ENCODE measurements at places on chromosomes 4 and X. TPM values are rescaled to one million over a fixed set of nuclear protein-coding genes. Genes with fewer than 3 reads are reported as not detected.

- H3K27me3 ChIP-seq = no peaks in the 10 kb centered on the region
- H3K36me3 ChIP-seq = no peaks in the 10 kb centered on the region
- no peak overlapping the region for H3K4me3 ChIP-seq
- peak overlapping the region; percentile 0 for H3K27ac ChIP-seq
- peaks cover 20% of the 10 kb centered on the region for H3K4me1 ChIP-seq
Observed at GRCh38 chr4:128601991-128602695, 207.4 kb upstream of the JADE1 start.

The BEND2 gene
- not detected for total RNA-seq

The SOD3 gene
- 5.7 TPM for total RNA-seq

GRCh38 chr4:39032218-39033085 lies at the start of gene TMEM156:
Gene TMEM156 (minus strand): TSS chr4:39032409. CDS start chr4:39032313, 96 bp downstream.
- H3K4me3 ChIP-seq = no peak within 1 kb of the TSS
- no peak for DNase-seq

GRCh38 chr4:113556382-113557134 lies 205.0 kb downstream of the CAMK2D start:
- no peak overlapping the region for H3K27ac ChIP-seq
- no peaks in the 10 kb centered on the region for H3K27me3 ChIP-seq
- peaks cover 3% of the 10 kb centered on the region for H3K4me1 ChIP-seq
- H3K4me3 ChIP-seq = no peak overlapping the region
- H3K36me3 ChIP-seq = peaks cover 20% of the 10 kb centered on the region

The SPANXC gene
- not detected for total RNA-seq

DNA sequence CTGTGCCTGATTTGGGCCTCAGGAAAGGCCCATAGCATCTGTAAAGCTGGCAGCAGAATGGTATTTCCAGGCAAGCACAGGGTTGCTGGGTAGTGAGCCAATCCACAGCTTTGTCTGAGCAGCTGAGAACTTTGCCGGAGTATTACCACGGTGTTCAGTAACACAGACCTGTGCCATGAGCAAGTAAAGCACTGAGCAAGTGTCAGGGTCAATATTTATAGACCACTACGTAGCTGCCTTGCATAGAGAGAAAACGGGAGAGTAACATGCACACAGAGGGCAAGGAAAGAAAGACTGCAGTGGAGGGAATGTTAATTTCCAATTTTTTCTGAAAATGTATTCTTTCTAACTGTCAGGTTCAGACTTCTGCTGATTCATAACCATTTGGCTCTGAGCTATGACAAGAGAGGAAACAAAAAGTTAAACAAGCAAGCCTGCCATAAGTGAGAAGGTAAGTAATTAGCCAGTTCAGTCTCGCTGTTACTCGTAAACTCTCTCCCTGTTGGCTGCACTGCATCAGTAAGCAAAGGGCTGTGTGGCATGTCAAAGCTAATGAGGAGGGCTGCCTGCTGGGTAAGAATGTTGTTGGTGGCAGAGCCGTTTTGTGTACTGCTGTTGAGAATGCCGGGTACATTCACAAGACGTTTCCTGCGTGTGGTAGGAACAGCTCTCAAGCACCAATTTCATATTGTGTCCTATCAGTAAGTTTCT lies 238.1 kb downstream of the BMPR1B start:
- DNase-seq = peak; percentile 81
- H3K4me3 ChIP-seq = no peak overlapping the region
- no peaks in the 10 kb centered on the region for H3K27me3 ChIP-seq
- H3K4me1 ChIP-seq = peaks cover 5% of the 10 kb centered on the region
- H3K27ac ChIP-seq = peak overlapping the region; percentile 42

GRCh38 chr4:183617075-183617474 lies 41.9 kb downstream of the RWDD4 start:
- no peak overlapping the region for H3K27ac ChIP-seq
- no peaks in the 10 kb centered on the region for H3K36me3 ChIP-seq
- H3K27me3 ChIP-seq = no peaks in the 10 kb centered on the region

DNA sequence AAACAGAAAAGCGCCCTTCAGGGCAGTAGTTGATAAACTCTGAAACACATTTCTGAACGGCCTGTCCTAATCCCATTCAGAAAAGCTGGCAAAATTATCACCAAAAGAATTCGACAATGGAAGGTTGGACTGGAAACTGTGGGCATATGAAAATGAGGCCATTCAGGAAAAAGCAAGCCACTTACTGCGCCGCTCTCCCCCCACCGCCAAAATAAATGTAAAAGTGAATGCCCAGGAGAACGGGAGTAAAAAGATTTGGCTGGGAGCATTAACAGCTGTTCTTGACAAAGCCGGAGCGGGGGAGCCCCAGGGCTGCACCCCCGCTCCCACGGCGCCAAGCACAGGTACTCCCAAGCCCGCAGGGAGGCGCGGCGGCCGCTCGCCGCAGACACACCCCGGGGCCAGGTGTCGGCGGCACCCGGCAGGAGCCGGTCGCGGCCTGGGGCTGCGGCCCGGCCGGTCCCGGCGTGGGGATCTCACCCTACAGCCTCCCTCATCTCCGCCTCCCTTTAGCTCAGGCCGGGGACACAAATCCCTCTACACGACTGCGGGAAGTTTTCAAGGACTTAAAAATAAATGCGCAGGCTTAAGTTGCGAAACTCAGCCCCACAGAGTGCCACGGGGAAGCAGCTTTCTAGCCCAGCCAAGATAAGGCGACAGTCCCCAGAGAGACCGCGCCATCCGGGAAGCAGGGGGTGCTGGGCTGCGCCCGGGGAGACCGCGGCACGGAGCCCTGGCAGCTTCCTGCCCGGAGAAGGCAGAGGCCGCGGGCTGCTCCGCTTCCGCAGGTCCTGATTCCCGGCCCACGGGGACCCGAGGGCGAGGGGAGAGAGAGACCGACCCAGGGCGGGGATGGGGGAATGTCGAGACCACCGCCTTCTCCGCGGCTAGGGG lies 593 bp downstream of the SH3RF1 start:
- peaks cover 21% of the 10 kb centered on the region for H3K36me3 ChIP-seq
- peak overlapping the region; percentile 85 for H3K4me3 ChIP-seq
- H3K27me3 ChIP-seq = no peaks in the 10 kb centered on the region
- H3K27ac ChIP-seq = peak overlapping the region; percentile 67
- H3K4me1 ChIP-seq = peaks cover 5% of the 10 kb centered on the region

The NPY5R gene
- 4.6 TPM for total RNA-seq

DNA sequence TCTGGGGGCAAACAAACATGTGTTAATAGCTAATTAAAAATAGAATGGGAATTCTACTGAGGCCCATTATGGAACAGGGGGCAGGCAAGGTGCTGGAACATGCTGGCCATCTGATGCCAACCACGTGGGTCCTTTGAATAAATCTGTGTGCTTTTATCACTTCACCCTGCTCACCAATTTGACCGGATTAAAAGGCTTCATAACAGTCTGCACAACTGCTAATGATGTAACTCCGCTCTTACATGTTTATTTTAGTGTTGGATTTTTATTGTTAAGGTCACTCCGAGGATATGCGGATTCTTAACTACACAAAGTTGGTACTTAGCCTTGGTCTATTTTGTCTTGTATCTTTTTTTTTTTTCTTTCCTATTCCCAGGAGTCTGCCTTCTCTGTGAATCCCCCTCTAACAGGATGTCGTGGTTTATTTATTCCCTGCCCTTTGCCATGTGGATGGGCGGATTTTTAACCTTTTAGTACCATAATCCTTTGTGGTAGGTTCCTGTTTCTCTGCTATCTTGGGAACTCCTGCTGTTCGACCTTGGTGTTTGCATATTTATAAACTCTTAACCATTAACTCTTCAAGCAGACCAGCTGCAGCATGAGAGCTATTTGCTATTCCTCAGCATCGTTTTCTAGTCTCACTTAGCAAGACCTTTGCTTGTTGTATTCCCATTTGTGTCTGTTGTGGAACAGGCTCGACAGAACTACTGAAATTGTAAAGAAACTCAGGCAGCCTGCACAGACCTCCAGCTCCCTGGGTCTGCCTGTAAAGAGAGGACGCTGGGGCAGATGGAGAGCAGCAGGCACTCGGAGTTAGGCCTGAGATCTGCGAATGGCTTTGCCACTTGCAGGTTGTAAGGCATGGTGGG lies 38.0 kb downstream of the TRIM2 start:
- H3K4me1 ChIP-seq = peaks cover 28% of the 10 kb centered on the region
- peak overlapping the region; percentile 83 for H3K27ac ChIP-seq
- H3K36me3 ChIP-seq = peaks cover 41% of the 10 kb centered on the region
- DNase-seq = peak; percentile 69

GRCh38 chr4:21476757-21477156 lies 471.8 kb downstream of the KCNIP4 start:
- no peaks in the 10 kb centered on the region for H3K4me1 ChIP-seq
- H3K27me3 ChIP-seq = no peaks in the 10 kb centered on the region
- no peak overlapping the region for H3K4me3 ChIP-seq
- peak; percentile 93 for DNase-seq
- H3K36me3 ChIP-seq = no peaks in the 10 kb centered on the region
- H3K27ac ChIP-seq = no peak overlapping the region

The CLDN34 gene
- 0.47 TPM for total RNA-seq

DNA sequence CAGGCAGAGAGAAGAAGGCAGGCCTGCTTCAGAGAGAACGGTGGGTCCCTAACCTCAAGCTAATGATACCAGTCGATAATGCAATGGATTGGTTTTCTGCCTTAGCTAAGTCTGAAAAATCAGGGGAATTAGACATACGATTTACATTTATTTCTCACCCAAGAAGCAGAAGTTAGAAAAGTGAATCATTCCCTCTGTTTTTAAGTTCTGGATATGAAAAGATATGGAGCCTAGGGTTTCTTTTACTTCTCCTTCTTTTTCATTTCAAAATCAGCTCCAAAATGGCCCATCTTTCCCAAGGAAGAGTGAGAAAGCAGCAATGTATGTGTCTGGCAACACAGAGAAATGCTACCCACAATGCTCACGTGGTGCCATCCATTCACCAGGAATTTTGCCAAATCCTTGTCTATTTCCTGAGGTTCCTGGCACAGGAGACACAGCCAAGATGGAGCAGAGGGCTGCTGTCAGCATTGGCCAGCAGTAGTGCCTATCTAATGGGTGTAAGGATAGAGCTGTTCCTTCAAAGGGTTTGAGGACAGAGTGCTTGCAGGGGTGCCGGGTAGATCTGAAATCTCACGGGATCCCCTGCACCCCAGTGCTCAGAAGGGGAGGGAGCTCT lies 231.5 kb downstream of the MAML3 start:
- H3K27ac ChIP-seq = no peak overlapping the region
- no peak for DNase-seq
- H3K27me3 ChIP-seq = no peaks in the 10 kb centered on the region
- peaks cover 17% of the 10 kb centered on the region for H3K4me1 ChIP-seq
- H3K4me3 ChIP-seq = no peak overlapping the region

DNA sequence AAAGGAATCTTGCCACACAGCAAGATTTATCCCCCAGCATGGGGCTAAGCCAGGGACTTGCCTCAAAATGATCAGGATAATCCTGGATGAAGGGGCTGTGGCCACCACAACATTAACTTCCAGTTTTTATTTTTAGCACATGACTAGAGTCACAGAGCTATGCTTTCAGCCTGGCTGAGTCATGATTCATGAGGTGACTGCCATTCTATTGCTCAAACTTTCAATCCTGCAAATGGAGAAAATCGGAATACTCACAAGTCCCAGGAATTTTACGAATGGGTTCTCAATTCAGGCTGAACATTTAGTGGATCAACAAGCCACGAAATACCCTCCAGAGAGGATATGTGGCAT lies 70.7 kb upstream of the HPGD start:
- no peaks in the 10 kb centered on the region for H3K27me3 ChIP-seq
- no peak overlapping the region for H3K4me3 ChIP-seq
- DNase-seq = no peak
- H3K27ac ChIP-seq = no peak overlapping the region
- H3K4me1 ChIP-seq = no peaks in the 10 kb centered on the region

GRCh38 chr4:81606166-81606565 lies 134.5 kb upstream of the RASGEF1B start:
- no peaks in the 10 kb centered on the region for H3K27me3 ChIP-seq
- H3K4me3 ChIP-seq = no peak overlapping the region
- DNase-seq = no peak
- no peak overlapping the region for H3K27ac ChIP-seq

The GPR82 gene
- total RNA-seq = not detected

GRCh38 chr4:18636001-18636585 lies 614.5 kb upstream of the LCORL start:
- H3K36me3 ChIP-seq = no peaks in the 10 kb centered on the region
- H3K27me3 ChIP-seq = no peaks in the 10 kb centered on the region
- no peaks in the 10 kb centered on the region for H3K4me1 ChIP-seq
- H3K27ac ChIP-seq = no peak overlapping the region
- no peak overlapping the region for H3K4me3 ChIP-seq

- H3K27ac ChIP-seq = no peak overlapping the region
- H3K36me3 ChIP-seq = no peaks in the 10 kb centered on the region
Observed at GRCh38 chr4:76850010-76850441, 47.9 kb downstream of the SOWAHB start.

GRCh38 chrX:73855546-73855945 lies 292.5 kb downstream of the CHIC1 start:
- H3K4me3 ChIP-seq = no peak overlapping the region
- H3K27me3 ChIP-seq = no peaks in the 10 kb centered on the region
- no peaks in the 10 kb centered on the region for H3K4me1 ChIP-seq
- H3K36me3 ChIP-seq = no peaks in the 10 kb centered on the region
- H3K27ac ChIP-seq = no peak overlapping the region
- DNase-seq = peak; percentile 91

DNA sequence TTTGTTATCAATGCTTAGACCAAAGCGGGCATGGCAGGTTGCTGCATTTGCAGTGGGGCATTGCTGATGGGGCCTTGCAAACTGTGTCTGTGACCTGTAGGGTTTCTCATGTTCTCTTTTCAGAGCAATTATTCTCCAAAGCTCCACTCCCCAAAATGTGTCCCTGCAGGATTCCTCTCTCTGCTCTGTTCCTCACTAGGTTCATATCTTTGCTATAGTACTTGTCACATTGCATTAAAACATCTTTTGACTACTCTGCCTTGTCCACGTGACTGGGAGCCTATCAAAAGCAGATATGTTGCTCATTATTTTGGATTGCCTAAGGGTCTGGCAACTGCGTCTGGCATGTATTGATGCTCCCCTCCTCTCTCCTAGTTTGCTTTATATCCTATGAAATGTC lies 177.7 kb upstream of the MID1 start:
- no peaks in the 10 kb centered on the region for H3K4me1 ChIP-seq
- no peaks in the 10 kb centered on the region for H3K27me3 ChIP-seq
- no peak for DNase-seq
- no peaks in the 10 kb centered on the region for H3K36me3 ChIP-seq

The FAM236B gene
- not detected for total RNA-seq

The BCORL1 gene
- 29.9 TPM for total RNA-seq

- no peak overlapping the region for H3K27ac ChIP-seq
- no peaks in the 10 kb centered on the region for H3K27me3 ChIP-seq
- DNase-seq = no peak
- no peaks in the 10 kb centered on the region for H3K36me3 ChIP-seq
Observed at GRCh38 chrX:101677028-101677427, 17.4 kb upstream of the ARMCX2 start.

The SHISA3 gene
- total RNA-seq = 18.0 TPM

The S100G gene
- not detected for total RNA-seq

- H3K4me3 ChIP-seq = no peak overlapping the region
- no peaks in the 10 kb centered on the region for H3K36me3 ChIP-seq
- DNase-seq = peak; percentile 71
- H3K4me1 ChIP-seq = peaks cover 5% of the 10 kb centered on the region
- no peaks in the 10 kb centered on the region for H3K27me3 ChIP-seq
- no peak overlapping the region for H3K27ac ChIP-seq
Observed at GRCh38 chr4:66266035-66266434, 595.7 kb upstream of the EPHA5 start.

The GABRE gene
- total RNA-seq = 13.3 TPM

GRCh38 chr4:131459430-131460101 lies 1689.5 kb upstream of the PCDH10 start:
- H3K4me3 ChIP-seq = no peak overlapping the region
- H3K4me1 ChIP-seq = no peaks in the 10 kb centered on the region
- DNase-seq = peak; percentile 44
- no peaks in the 10 kb centered on the region for H3K27me3 ChIP-seq

The SUPT20HL1 gene
- total RNA-seq = not detected

- no peaks in the 10 kb centered on the region for H3K4me1 ChIP-seq
- no peak overlapping the region for H3K4me3 ChIP-seq
- peaks cover 2% of the 10 kb centered on the region for H3K27me3 ChIP-seq
- no peak for DNase-seq
- no peak overlapping the region for H3K27ac ChIP-seq
- H3K36me3 ChIP-seq = no peaks in the 10 kb centered on the region
Observed at GRCh38 chr4:150070464-150071170, 7.6 kb upstream of the DCLK2 start.
